ENCODE measurements at places on chromosomes 4 and X. TPM values are rescaled to one million over a fixed set of nuclear protein-coding genes. Genes with fewer than 3 reads are reported as not detected.

The SLC10A3 gene
- polyA plus RNA-seq: 11.6 TPM

The IKBKG gene
- polyA plus RNA-seq: 34.2 TPM

The SMS gene
- 87.0 TPM for polyA plus RNA-seq

The BCORL1 gene
- polyA plus RNA-seq: 4.5 TPM

The CENPVL2 gene
- 0.42 TPM for polyA plus RNA-seq

The ADGRA3 gene
- 10.8 TPM for polyA plus RNA-seq

The NPNT gene
- 206 TPM for polyA plus RNA-seq

The CDKL2 gene
- polyA plus RNA-seq: 1.0 TPM

The GIMD1 gene
- not detected for polyA plus RNA-seq

The CT47B1 gene
- not detected for polyA plus RNA-seq

The CPZ gene
- polyA plus RNA-seq: 0.27 TPM

The CLCN5 gene
- 51.0 TPM for polyA plus RNA-seq

The FGFBP2 gene
- not detected for polyA plus RNA-seq

The SGMS2 gene
- 9.2 TPM for polyA plus RNA-seq

The NOA1 gene
- 28.6 TPM for polyA plus RNA-seq

The SEC24D gene
- polyA plus RNA-seq: 28.1 TPM

The SOD3 gene
- 15.6 TPM for polyA plus RNA-seq

The COX7B2 gene
- not detected for polyA plus RNA-seq

The TRAPPC11 gene
- 28.8 TPM for polyA plus RNA-seq

The SYNPO2 gene
- 15.1 TPM for polyA plus RNA-seq

The ARMCX1 gene
- 11.8 TPM for polyA plus RNA-seq

The HSFX3 gene
- polyA plus RNA-seq: not detected

The FAM9C gene
- not detected for polyA plus RNA-seq

The NAP1L2 gene
- not detected for polyA plus RNA-seq

The FAAH2 gene
- 13.3 TPM for polyA plus RNA-seq

The ABCG2 gene
- polyA plus RNA-seq: 37.6 TPM

The CT83 gene
- not detected for polyA plus RNA-seq

The RHOH gene
- polyA plus RNA-seq: 11.6 TPM

The PCGF3 gene
- polyA plus RNA-seq: 40.6 TPM

The UGT2B11 gene
- not detected for polyA plus RNA-seq
